RPMI8226 (cell line): ENCODE measurements at places on chromosomes 5 and 9.

- no peak for DNase-seq
Measured at GRCh38 chr9:89802781-89803355, 198.1 kb downstream of the GADD45G start.

DNA sequence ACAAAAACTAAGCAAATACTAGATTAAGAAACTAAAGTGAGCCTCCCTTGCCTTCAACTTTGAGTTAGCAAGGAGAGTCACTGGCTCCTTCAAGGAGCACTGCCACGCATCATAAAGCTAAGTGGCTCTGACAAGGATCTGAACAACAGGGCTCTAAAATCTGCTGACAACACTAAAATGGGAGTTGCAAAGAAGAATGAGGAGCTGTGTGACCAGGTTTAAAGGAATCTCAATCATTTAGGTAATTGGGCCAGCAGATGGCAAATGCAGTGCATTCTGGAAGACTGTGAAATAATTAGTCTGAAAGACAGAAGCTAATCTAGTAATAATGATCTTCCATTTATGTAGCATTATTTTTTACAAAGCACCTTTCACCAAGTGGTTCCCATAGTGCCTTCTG lies 297.0 kb upstream of the TAS2R1 start:
- DNase-seq, result no peak

- DNase-seq, result no peak
Measured at GRCh38 chr9:74735761-74736160, 152.0 kb downstream of the TRPM6 start.

DNA sequence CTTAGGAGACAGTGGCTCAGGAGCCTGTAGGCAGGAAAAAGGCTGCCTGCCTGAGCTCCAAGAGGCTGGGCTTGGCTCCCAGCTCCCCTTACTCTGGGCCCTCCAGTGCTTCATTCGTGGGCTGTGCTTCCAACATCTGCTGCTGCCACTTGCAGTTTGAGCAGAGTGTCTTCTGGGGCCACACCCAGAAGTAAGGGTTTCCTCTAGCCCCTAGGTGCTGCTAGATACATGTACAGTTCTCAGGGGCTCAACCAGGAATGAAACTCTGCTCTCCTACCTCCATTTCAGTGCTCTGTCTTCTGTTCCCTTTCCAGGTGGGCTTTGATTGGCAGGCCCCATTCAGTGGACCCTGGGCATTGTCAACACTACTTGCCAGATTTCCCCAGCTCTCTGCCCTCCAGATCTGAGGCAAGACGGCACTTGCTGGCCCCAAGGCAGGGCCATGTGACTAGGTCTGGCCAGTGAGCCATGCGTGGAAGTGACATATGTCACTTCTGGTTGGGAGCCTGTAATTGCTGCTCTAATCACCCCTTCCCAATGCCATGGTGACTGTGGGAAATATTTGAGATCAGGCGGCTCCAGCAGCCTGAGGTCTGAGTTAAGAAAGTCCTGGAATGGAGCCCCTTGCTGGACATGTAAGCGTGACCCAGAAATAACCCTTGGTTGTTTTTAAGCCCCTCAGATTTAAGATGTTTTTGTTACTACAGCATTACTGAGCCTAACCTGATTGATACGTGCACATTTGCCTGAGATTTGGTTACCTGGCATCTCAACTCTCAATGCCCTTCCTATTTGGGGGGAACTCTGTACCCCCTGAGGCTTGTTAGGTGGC lies 9.4 kb upstream of the BOD1 start:
- DNase-seq, result peak; percentile 23

DNA sequence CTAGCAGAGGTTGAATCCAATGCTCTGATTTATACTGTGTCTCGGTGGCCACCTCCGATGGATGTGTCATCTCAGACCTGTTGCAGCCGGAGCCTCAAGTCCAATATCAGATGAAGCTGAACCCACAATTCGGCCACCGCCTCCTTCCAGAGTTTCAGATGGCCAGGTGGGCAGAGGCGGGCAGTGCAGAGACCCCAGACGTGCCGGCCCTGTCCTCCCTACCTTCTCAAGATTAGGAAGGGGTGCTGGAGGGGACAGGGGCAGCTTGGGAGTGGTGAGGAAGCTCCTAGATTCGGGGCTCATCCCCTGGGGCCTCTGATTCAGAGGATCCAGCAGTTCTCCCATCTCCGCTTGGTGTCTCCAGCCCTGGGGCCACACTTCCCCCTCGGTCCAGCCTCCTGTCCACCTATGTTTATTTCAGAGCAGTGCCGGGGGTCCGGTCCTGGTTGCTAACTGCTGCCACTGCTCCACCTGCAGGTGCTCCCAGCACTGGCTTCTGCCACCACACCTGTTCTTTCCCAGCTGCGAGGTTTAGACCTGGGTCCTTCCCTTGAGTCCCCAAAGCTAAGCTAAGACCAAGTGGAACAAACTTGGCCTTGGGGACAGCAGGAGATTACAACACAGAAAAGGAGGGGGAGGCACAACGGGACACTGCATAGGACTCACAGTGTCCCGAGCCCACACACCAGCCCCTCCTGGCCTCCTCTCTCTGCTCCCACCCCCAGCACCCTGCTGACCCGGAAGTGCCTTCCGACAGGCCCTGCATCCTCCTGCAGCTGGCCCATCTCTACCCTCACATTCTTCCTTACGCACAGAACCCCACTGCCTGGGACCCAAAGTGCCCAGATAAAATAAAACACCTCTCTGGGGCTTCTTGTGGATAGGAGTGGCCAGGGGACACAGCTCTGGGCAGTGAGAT lies 81.6 kb downstream of the NTNG2 start:
- peak; percentile 41 for DNase-seq

- no peak for DNase-seq
Measured at GRCh38 chr9:86241216-86241615, 18.2 kb downstream of the C9orf153 start.

- no peak for DNase-seq
Measured at GRCh38 chr9:85723215-85723614, 18.5 kb downstream of the AGTPBP1 start.

DNA sequence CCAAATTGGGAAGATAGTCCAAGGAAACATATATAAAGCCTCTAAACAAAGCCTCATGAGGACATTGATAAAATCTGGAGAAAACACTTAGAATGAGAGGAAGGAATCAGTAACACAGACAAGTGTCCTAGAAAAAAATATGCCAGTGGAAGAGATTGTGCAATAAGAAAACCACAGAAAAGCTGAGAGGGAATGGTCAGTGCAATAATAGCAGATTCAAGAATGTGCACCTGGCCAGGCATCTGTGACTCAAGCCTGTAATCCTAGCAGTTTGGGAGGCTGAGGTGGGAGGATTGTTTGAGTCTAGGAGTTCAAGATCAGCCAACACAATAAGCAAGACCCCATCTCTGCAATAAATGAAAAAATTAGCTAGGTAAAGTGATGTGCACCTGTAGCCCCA lies 691.2 kb upstream of the CDH6 start:
- no peak for DNase-seq

DNA sequence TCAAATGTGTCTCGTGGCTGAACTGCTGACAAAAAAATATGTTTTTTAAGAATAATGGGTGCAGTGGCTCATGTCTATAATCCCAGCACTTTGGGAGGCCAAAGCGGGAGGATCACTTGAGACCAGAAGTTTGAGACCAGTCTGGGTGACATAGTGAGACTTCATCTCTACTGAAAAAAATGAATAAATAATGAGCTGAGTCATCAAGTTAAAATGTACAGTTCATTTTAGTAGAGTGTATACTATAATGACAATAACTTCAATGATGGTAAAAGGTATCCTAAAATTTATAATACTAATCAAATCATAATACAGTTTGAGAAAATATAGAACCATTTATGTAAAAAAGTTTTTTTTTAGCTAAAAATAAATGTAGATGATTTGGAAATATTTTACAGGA lies 37.9 kb upstream of the TJP2 start:
- no peak for DNase-seq

- DNase-seq, result no peak
Measured at GRCh38 chr5:177959315-177959714, 36.7 kb downstream of the PROP1 start.

- DNase-seq, result no peak
Measured at GRCh38 chr5:112333331-112333781, 85.7 kb downstream of the EPB41L4A start.

DNA sequence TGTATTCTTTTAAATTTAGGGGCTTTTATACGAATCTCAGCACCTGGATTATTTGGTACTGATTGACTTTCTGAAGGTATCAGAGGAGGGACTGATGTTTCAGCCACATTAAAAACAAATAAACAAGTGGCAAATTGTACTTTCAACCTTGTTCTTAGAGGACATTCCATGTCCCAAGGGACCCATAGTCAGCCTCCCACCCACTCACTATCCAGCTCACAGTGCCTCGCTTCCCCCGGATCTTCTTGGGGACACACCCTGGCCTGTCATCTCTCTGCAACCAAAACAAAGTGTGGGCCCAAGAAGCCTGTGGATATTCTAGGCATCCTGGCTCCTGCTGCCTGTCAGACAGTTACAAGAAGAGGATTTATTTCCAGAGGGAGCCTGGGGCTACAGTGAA lies 8.8 kb upstream of the BOD1 start:
- DNase-seq, result no peak

DNA sequence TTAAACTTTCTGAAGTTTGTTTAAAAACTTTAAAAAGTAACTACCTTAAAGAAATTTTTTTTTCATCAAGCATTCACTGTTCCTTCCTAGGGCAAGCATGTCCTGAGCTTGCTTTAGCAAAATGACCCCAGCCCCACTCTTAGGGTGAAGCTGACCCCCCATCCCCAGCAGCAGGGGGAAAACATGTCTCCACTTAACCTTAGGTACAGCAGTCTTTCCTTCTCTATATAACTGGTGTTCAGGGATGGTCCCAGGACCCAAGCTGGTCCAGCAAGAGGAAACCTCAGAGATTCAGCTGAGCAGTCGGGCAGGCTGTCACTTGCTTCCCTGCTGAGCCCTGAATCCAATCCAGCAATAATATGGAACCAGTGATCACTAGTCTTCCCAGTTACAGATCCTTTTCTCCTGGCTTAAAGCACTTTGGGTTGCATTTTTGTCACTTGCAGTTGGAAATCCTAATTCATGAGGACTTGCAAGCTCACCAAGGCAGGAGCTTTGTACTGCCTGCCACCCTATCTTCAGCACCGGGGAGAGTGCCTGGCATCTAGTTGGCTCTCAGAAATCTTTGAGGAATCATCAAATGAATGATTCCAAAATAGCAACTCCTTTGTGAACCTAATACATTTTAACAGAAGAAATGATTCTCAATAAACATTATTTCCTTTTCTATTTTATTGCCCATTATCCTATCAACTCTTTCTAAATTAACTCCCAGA lies 91.2 kb downstream of the FSTL4 start:
- DNase-seq, result no peak

GRCh38 chr5:154478224-154478565 lies at the start of gene HAND1:
TSS of gene HAND1 (minus strand) at chr5:154478227. CDS start at chr5:154478008, 219 bp downstream.
- no peak for DNase-seq

GRCh38 chr9:99046542-99047071 lies 58.3 kb upstream of the TGFBR1 start:
- DNase-seq, result no peak

- DNase-seq, result no peak
Measured at GRCh38 chr5:64330728-64331231, 165.1 kb downstream of the RNF180 start.

DNA sequence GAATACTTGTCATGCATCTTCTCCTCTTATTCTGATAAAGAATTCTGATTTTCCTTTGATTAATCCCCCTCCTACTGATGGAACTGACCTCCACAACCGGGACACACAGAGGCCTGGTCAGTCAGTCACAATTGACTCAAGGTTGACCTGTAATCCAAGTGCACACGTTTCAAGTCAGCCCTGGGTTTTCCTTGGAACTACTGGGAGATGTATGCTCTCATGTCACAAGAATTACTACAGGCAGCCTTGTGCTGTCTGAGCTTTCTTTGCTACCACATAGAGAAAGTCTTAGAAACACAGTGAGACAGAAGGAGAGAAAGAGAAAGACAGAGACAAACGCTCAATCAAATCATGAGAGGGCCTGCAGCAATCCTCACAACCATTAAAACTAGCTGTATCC lies 345.8 kb downstream of the PDE4D start:
- DNase-seq, result no peak

DNA sequence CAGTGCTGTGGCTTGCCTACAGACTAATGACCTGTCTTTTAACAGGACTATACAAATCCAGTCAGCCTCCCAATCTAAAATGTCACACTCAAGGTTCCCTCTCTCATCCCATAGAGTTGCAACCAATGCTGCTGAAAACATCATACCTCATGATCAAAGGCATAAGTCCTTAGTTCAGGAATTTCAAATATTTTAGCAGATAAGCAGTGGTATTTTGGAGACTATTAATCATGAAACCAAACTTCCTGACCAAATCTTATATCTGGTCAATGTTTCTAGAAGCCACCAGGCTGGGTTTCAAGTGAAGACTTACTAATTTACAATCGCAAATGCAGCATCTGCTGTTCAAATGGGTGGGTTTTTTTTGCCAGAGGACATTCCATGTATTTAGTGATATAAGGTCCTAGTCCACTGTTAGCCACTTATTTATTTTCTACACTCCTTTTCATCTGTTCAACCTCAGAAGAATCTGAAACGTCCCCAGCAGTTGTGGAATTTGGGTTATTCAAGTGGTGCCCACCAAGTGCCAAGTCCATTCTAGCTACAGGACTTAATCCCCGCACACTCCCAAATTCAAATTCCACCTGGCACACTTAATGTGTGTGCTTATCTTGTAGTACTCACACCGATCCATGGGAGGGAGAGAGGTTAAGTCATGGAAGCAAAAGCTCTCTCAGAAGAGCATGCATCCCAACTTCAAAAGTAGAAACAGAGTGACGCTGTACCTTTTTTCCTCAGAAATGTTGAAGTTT lies 5.8 kb downstream of the TAS2R1 start:
- DNase-seq, result no peak

- DNase-seq, result no peak
Measured at GRCh38 chr5:26690511-26690910, 347.9 kb downstream of the CDH9 start.

DNA sequence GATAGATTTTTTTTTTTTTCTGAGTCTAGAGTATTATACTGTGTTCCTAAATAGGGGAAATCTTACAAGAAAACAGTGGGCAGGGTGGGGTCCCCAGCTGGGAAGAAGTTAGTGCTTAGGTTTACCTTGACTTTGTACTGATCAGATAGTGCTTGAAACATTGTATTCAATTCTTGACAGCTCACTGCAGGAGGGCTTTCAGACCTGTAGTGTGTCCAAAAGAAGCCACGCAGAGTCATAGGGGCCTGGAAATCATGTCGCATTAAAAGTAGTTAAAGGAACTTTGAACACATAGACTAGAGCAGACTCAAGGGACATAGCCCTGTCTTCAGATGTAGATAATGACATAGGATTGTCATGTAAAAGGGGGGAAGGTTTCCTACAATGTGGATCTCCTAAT lies 215.4 kb upstream of the NR4A3 start:
- DNase-seq, result no peak

DNA sequence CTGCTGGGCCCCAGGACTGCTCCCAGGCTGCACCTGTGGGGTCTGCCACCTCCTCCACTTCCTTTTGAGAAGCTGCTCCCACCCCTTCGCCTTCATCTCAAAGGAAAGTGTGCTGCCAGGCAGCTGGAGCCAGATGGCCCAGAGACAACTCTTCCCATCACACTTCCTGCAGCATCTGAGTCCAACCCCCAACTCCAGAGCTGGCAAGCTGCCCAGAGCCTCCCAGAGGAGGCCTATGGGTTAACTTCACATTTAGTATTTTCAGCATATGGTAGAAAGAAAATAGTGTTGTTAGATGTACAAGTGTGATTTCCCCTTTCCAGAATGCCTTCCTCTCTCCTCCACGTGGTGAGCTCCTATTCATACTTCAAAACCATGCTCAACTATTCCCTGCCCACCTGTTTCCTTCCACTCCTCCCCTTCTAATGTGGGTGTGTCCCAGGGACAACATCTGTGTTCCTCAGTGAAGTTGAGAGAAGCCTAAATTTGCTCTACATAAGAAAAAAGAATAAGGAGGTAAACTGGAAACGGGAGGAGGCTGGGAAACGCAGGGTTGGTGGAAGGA lies 38.6 kb upstream of the KCNMB1 start:
- DNase-seq, result peak; percentile 43
